Sigmoid colon (tissue), 7 donors: ENCODE measurements at places on chromosomes 16 and 17. TPM values are rescaled to one million over a fixed set of nuclear protein-coding genes. Genes with fewer than 3 reads are reported as not detected.

Gene ACAP1
- total RNA-seq, result 3.9 TPM

Gene KRT9
- not detected for total RNA-seq

Gene CSH2
- total RNA-seq, result not detected

DNA sequence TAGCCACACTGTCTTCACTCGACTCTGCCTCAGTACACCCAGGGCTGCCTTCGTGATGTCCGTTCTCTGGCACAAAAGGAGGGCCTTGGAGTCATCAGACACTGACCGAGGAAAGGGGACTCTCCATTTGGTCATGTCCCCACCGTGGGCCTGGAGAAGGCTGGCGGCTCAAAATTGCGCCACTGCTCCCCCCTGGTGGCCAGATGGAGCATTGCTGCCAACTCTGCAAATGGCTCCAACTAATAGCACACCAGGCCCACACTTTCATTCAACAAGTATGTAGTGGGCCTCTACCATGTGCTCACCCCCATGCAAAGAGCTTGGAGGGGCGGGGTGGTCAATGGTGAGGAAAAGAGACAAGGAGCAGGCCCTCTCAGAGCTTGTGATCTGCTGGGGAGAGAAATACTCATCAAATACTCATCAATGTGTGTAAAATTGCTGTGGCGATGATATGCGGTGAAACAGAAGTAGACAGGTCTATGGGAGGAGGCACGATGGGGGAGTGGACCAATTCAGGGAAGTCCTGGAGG is 5.2 kb upstream of the GRIN2C start:
- DNase-seq, result peak; percentile 87

- no peak for DNase-seq
Measured at GRCh38 chr17:79095345-79096055, 20.9 kb downstream of the ENGASE start.

DNA sequence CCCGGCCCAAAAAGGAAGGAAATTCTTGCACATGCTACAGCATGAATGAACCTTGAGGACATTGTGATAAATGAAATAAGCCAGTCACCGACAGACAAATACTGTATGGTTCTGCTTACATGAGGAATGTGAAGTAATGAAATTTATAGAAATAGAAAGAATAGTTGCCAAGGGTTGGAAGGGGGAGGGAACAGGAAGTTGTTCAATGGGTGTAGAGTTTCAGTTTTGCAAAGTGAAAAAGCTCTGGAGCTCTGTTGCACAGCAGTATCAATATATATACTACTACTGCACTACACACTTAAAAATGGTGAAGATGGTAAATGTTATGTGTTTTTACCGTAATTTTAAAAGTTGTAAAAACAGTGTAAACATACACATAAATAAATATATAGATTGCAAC is 43.7 kb downstream of the PKD1L3 start:
- no peak for DNase-seq

- DNase-seq, result peak; percentile 83
Measured at GRCh38 chr17:35345926-35346771, 27.3 kb downstream of the SLFN11 start.

DNA sequence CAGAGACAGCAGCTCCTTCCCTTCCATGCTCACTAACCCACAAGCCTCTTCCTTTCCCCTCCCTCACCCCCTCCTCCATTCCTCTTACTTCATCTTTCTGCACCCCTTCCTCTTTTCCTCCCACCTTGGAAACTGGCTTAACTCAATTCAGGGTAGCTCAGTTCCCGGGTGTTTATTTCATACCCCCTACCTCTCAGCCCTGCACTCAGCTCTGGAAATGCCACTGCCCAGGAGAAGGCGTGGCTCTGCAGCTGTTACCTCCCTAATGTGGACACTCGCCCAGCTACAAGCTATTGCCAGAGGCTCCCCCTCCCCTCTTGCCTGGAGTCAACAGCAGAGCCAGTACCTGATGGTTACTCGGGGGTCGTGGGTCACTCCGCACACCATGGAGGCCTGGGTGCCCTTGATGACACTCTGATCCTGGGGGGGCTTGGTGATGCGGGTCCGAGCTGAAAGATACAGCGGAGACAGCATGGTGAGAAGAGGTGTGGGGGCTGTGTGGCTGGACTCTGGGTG is 118.4 kb upstream of the CDC42EP4 start:
- no peak for DNase-seq

GRCh38 chr16:85934210-85934609 is 35.2 kb downstream of the IRF8 start:
- DNase-seq, result no peak
